Kidney tubule cell (primary cell): ENCODE measurements at places on chromosomes 1 and 21.

GRCh38 chr1:64878931-64879611, 87.3 kb downstream of the JAK1 start:
- no peak for DNase-seq

DNA sequence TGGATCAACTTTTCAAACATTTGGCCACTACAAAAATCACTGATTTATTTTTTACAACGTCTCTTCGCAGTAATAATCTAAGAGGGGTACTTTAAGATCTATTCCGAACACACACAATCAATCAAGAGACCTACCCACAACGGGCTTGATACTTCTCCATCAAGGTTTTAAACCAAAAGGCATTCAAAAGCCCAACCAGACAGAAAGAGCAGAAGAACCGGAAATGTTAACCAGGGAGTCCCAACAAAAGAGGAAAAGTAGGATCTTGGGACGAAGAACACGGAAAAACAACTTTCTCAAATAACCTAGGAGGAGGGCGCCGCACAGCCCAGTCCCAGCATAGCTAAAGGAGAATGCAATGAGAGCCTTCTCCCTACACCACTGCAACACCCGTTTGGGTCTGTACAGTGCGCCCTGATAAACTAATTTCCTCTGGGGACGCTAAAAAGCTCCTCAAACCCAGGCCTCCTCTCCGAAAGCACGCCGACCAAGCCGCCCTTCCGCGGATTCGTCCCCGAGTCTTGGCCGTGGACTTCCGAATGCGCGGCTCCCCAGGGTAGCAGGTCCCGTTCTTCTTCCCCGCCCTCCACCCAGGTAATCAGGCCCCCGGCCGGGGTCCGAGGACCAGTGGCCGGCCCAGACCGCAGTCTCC, 623 bp downstream of the RPL22 start:
- DNase-seq: no peak

GRCh38 chr1:32352831-32353383, 9.4 kb downstream of the FAM229A start:
- no peak for DNase-seq

DNA sequence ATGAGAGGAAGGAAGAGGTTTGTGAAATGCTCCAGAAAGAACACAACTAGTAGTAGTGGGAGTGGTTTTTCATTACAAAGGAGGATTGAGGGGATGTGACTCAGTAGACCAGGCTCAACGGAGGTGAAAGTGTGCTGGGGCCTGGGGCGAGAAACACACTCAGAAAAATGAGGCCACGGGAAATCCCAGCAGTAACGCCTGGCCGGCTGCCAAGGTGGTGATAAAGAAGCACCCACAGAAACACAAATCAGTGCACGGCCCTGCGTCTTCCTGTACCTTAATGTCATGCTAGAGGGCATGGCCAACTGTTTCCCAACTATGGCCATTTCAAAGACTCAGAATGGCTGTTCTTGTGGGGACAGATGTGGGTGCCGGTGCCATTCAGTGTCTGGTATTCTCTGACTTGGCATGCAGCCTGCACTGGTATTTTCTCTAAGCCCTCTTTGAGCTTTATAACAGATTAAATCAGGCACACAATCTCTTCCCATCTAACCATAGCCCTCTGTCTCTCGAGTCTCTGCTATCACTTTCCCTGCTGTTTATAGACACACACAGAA, 38.2 kb downstream of the URB2 start:
- DNase-seq: peak; percentile 64

- DNase-seq: peak; percentile 54
Measured at GRCh38 chr1:180415985-180416633, 86.3 kb downstream of the ACBD6 start.

DNA sequence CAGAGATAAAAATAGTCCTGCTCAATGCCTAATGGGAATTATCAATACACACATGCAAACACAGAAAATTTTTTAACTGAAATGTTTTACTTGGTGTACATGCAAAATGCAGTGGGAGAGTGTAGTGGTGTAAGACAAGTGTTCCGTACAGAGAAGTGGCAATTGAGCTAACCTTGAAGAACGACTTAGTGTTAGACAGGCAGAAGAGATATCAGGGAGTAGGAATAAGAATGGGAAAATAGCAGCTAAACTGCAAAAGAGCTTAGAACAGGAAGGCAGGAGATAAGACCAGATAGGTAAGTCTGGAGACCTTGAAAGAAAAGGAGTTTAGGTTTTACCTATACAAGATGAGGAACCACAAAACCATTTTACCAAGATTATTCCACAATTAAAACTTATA, 9.0 kb downstream of the USP24 start:
- no peak for DNase-seq

DNA sequence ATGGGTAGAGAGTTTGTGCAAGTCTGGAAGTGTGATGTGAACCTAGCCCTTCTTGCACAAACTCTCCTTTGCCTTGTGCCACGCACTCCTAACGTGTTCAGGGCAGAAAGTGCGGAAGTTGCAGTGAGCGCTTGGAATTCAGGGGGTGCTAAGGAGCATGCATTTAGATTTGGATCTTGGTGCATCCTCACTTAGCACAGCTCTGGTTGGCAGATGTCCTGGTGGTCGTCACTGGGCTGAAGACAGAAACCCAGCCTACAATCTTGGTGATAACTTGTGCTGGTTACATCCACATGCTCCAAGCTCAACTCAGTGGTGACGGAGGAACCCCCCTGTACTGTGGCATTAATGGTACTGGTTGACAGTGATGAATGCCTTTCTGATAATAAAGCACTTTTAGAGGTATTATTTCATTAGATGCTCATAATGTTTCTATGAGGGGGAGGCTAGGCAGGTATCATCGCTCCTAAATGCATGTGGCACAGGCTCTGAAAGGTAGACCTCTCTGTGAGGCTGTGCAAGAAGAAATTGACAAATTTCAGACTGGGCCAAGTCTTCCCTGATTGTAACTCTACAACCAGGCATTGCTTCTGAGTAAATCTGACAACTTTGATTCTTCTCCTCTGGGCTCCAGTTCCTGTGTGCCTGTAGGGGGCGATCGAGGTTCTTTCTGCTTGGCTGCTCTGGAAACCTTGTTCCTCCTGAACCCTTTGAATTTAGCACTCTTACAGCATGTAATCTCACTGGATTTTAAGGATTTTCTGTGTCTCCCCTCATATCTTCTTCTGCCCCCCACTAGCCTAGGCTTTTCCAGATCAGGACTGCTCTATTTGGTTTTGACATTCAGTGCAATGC, 40.6 kb downstream of the MAPKAPK2 start:
- peak; percentile 51 for DNase-seq

DNA sequence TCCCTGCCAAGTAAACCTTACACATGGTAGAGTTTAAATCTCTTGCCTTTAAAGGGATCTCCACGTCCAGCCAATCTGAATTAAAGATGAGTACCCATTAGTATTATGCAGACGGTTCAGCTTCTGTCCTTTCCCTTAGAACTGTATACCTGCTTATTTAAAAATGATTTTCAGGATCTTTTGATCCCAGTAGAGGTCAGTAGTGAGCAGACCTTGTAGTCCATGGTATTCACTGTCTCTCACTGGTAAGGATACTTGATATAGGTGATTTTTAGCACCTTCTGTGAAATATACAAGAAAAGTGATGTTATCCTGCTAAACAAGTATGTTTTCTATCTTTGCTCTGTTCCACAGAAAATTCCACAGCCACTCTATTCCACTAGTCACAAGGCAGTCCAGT, 1211.6 kb upstream of the ADGRL4 start:
- peak; percentile 74 for DNase-seq

DNA sequence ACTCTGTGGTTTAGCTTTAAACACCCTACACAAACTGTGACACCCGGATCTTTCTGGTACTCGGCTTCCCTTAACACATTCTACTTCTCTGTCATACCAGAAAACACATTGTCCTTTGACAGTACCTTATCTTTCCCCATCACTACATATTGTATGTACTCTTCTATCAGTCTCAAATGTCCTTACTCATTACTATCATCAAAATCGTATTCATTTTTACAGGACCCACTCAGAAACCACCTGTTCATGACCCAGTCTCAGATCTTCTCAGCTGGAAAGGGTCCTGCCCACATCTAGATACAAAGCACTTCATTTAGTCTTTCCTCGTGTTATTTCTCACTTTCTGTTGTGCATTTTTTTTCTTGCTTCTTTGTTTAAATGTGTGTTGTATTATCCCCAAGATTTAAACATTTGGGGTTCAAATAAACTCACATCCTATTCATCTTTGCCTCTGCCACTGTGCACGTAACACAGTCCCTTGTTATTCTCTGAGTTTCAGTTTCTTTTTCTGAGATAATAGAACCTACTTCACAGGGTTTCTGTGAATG, 27.7 kb downstream of the CD34 start:
- no peak for DNase-seq

GRCh38 chr1:9689971-9690381, 38.4 kb downstream of the PIK3CD start:
- peak; percentile 49 for DNase-seq

DNA sequence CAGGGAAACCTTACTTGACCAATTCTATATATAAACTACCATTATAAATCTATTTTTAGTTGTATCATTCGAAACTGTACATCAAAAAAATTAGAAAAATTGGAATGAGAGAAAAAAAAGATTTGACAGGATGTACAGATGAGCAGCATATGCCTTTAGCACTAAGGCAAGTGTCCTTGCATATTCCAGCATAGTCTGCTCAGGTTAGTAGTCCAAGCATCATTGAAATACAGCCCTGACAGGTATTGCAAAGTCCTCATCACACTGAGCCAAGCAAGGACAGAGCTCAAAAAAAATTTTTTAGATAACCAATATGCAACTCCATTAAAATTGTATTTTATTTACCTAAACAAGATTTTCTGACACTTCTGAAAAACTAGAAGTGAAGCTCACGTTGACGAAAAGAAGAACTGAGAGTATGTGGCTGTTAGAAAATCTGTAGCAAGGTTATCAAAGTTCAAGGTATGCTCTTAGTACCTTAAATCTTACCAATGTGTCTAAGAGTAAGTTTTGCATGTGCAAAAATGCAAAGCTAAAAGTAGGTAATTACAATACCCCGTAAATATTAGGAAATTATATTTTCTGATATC, 465.6 kb upstream of the ADGRL4 start:
- no peak for DNase-seq

DNA sequence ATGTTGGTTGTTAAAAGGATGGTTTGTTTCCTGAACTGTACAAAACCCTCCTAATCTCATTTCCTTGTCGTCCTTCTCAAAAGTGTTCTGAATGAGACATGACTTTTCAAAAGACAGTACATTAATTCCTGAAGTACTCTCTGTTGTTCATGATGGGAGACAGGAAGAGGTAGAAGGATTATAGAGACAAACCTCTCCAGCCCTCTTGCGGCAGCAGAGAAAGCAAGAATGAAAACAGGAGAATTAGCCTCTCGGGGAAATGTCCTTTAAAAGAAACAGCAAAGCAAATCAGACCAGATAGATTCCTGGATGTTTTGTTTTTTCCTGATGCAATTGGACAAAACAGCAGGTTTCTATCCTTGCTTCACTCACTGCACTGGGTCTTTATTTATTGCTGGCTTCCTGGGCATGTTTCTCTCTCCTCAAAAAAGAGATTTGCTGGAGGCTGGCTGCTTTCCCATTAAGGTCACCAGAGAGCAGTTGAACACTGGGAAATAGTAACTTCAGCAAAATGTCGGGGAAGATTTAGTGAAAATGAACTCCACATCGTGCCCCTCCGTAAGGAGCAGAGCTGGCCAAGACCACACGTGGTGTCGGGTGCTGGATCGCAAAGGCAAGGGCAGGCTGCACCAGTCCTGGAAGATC, 145.8 kb upstream of the SYT6 start:
- DNase-seq: no peak

DNA sequence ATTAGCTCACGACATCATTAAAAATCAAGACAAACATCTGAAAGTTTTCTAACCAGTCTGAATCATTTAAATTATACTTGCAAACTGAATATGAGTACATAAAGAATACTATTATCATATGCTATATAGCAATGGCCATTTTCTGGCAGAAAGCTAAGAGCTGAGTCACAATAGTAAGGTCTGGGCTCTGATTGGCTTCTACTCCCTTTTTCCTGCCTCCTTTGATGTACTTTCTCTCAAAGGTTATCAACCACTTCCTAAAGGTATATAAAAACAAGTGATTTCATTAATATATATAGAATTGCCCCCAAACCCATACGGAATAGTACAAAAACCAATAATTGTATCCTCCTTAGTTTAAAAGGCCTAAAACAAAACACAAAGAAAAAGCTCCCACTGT, 7.0 kb downstream of the KCNA3 start:
- DNase-seq: no peak

DNA sequence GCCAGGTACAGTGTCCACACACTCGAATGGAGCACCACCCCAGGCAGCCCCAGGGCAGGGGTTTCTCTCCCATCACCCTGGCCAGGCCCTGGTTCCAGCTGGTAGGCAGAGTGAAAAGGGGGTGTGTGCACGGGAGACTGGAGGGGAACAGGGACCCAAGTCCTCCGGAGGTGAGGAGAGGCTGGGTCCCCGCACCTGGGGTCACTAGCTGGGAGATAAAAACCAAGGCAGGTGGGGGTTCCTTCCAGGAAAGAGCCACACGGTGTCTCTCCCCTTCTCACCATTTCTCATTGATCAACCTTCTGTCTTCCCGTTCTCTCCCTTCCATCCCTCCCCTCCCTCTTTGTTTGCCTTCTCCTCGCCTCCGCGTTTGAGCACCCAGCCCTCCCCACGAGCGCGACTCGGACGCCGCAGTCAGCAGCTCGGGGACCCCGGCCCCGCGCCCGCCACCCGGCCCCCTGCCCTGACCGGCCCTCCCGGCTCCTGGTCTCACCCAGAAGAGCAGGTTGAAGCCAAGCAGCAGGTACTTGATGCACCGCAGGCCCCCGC, 358 bp downstream of the TSPAN2 start:
- DNase-seq: no peak

GRCh38 chr1:234288946-234289345, 84.3 kb upstream of the COA6 start:
- no peak for DNase-seq

DNA sequence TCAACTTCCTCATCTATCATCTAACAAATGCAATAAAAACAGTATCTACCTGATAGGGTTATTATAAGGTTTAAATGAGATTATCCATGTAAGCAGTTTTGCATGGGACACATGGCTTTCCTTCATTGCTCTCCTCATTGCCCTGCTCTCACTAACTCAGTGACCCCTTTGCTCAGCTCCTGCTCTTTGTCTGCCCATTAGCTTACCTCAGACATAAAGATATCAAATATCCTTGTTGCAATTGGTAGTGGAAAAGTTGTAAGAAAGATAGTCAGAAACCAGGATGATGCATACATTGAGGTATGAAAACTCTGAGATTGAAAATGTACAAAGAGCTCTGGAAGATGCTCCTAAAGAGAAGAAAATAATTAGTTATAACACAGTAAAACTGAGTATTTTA, 89.8 kb downstream of the EVI5 start:
- no peak for DNase-seq

- peak; percentile 97 for DNase-seq
Measured at GRCh38 chr1:153608742-153609584, 4.0 kb downstream of the S100A16 start.

- peak; percentile 67 for DNase-seq
Measured at GRCh38 chr1:21216835-21217811, 40.4 kb upstream of the EIF4G3 start.
